ENCODE measurements at places on chromosomes 2 and 18.
A peak's percentile ranks its signal among the peaks of the same experiment; 100 is the strongest.

DNA sequence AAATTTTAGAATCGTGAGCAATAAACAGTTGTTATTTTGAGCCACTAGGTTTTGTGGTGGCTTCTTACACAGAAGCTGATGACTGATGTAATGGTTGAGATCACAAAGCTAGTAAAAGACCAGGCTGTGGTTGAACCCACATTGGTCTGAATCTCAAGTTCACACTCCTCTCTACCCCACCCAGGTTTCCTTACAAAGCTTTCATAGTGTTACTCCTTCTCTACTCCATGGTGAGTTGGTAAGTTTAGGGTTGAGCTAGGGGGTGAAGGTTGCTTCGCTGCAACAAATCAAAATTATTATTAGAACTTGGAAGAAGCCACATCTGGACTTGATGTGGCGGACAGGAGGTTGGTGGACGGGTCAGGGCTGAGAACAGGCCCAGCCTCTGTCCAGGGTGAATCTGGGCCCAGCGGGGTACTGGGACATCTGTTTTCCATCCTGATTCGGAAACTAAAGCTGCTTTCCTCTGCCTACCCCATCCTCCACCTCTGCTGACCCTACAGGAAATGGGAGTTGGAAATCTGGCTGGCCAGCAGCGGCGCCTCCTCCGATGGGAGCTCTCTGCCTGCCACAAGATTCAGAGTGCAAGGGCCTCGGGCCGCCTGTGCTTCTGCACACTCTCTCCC lies 86.3 kb downstream of the ZFP36L2 start:
- DNase-seq = no peak

DNA sequence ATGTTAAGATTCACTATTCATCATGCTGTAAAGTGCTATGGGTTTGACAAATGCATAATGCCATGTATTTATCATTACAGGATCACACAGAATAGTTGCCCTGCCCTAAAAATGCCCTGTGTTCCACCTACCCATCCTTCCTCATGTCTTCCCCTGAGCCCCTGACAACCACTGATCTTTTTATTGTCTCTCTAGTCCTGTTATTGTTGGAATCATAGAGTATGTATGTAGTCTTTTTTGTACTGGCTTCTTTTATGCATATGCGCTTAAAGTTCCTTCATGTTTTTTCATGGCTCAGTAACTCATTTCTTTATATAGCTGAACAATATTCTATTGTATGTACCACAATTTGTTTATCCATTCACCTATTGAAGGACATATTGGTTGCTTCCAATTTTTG lies 20.3 kb downstream of the CCDC150 start:
- no peak for DNase-seq

DNA sequence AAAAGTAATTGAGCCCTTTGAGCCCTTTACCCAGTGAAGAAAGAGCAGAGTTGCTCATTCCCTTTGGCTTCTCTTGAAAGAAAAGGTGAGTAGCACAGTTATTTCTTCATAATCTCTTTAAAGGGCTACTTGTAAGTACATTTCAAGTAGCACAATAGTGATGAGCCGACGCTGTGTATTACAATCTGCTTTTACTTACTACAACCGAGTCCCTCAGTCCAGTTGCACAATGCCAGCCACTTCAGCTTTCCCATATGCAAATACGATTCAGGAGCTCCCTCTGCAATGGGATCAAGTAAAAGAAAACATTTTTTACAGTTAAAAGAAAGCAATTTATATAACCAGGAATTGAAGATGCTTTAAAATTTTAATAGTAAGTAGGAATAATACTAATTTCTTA lies 868.5 kb downstream of the RNF144A start:
- DNase-seq = no peak

DNA sequence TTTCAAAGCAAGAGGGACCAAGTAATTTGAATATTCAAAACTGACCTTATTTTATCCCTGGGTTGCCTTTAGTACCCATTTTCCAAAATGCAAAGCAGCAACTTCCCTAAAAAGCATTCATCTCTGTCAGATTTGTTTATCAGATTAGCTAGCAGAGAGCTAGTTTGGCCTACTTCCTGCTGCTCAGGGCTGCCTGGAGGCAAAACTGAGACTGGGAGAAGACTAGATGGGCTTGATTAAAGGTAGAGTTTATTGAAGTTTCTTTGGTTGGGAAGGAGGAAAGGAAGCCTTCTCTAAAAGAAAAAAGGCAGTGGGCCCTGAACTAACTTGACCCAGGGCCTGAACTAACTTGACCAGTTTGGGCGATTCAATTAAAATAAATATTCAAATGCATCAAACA lies 426.1 kb upstream of the FAM98A start:
- no peak for DNase-seq

DNA sequence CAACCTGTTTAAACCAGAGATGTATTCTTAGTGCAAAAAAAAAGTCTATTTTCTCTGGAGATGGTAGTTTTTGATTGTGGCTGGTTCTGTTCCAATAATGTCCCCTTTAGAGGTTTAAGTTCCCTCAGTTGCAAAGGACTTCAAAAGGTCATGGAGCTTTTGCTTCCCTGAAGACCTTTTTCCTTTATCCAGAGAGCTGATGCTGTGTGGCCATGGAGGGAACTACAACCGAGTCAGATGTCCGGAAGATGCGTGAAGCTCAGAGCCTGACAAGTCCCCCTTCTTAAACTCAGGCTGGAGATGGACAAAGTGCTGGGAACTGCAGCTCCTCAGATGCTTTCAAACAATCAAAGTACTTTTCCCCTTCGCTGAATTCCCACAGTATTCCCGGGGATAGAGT lies 176.1 kb downstream of the TMEM18 start:
- DNase-seq = no peak

- no peak for DNase-seq
These were observed 60.3 kb upstream of the IGFBP2 start for GRCh38 chr2:216572582-216573578.

GRCh38 chr2:168920504-168921157 lies 19.5 kb downstream of the G6PC2 start:
- no peak for DNase-seq

DNA sequence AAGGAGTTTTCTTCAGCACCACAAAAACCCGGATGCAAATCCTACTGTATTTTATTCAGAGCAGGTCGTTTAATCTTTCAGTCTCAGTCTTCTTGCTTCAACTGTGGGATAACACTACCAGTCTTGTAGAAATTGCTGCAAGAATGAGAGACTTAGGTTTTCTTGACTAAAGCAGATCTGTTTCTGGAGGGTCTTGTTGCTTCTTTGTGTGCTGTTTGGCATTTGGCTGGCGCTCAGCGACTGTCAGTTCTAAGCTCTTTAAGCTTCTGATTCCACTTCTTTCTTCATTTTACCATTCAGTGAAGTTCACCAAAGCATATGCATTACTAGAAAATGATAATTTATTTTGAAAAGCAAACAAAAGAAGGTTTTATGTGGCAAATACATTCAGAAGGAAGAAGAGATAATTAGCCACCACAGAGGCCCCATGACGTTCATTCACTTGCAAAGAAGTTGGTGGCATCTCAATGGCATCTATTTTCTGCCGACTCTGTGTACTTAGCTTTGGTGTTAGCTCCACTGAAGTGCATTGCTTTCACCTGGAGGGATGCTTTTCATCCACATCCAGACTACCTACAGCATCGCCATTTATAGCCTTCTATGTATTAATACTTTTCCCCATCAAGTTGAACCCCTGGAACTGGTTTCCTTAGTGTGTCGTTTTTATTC lies 53.7 kb downstream of the TRIB2 start:
- DNase-seq = no peak

DNA sequence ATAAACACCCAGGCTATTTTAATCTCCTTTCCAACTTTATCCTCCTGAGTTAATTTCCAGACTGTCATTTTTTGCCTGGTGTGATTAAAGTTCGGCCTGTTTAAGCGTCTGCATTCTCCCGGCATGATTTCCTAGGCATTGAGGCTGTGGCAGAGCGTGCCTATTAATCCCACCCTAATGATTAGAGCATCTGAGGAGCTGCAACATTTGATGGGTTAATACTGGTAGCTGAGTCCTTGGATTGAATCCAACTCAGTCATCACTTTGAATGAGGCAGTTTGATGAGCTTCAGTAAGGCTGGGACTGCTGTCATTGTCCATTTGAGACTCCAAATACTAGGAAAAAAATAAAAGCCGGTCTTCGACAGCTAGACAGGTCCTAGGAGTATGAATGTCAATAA lies 882.5 kb downstream of the SLC4A3 start:
- no peak for DNase-seq

GRCh38 chr2:241030883-241031282 lies 32.5 kb downstream of the SNED1 start:
- DNase-seq = no peak

DNA sequence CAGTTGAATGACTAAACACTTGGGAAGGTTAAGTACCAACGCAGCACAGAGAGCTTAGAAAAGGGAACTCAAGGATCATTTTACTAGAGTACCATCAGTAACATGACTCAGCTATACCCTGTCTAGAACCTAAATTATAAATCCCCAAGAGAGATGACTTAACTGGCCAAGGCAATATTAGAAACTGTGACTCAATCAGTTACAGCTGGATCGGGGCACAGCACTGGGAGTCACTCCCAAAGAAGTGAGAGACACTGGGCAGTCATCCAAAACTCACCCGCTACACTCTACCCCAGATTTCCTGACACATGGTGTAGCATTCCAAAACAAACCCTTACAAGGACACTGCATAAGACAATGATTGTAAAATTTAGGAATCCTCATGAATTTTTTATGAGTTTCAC lies 17.7 kb downstream of the IWS1 start:
- peak; percentile 98 for DNase-seq

DNA sequence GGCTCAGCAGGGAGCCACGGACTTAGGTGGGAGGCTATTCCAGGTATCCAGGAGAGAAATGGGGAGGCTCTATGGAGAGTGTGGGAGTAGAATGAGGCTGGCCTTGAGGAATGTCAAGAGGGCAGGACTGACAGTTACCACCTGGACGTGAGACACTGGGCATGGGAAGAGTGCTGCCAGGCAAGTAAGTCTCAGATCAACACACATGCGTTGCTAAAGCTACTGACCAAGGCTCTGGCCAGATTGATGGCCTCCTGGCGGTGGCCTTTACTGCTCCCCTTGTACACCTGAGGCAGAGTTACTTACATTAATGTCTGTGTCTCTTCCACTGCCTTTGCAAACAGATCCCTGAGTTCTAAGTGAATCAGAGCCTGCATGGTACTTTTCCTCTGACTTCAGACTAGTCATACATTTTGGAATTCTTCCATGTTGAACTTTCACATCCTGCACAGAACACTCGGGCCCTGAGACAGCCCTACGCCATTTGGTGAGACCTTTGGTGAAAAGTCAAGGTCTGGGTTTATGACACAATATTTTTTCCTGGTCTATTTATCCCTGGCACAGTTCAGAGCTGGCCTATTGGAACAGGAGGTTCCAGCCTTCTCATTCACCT lies 398.8 kb upstream of the TRIB2 start:
- DNase-seq = peak; percentile 78

- DNase-seq = no peak
These were observed 465 bp downstream of the RBM44 start for GRCh38 chr2:237799060-237799428.

GRCh38 chr18:48983793-48984437 lies 33.1 kb upstream of the SMAD7 start:
- DNase-seq = no peak

DNA sequence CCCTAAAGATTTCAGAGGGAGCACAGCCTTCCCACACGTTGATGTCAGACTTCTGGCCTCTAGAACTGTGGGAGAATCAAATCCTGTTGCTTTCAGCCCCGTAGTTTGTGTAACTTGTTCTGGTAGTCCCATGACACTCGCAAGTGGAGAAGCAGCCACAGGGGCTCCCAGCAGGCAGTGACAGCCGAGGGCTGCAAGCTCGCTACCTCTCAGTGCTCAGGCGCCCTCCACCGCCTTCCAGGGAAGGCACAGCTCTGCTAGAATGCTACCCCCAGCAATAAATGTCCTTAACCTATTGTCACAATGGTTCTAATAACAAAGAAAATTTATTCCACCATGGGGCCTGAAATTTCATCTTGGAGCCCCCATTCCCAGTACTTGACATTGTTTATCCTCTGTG lies 143.1 kb upstream of the ZNF236 start:
- no peak for DNase-seq

Measured in AG04449 (cell line).